ENCODE measurements at places on chromosomes 6 and 20. TPM values are rescaled to one million over a fixed set of nuclear protein-coding genes. Genes with fewer than 3 reads are reported as not detected.
A peak's percentile ranks its signal among the peaks of the same experiment; 100 is the strongest.

Gene MICA
- total RNA-seq, result 12.7 TPM

Gene RFX6
- total RNA-seq, result not detected

Gene PGC
- not detected for total RNA-seq

Gene CALHM6
- 0.97 TPM for total RNA-seq

Gene DLL1
- total RNA-seq, result 6.4 TPM

Gene HEBP2
- 98.9 TPM for total RNA-seq

Gene PAK5
- not detected for total RNA-seq

Gene CRIP3
- 11.2 TPM for total RNA-seq

Gene MOCS1
- total RNA-seq, result 22.1 TPM

Gene POU5F1
- 1.0 TPM for total RNA-seq

Gene HEY2
- total RNA-seq, result 12.3 TPM

Gene CRISP3
- 0.32 TPM for total RNA-seq

GRCh38 chr6:43772681-43773049 is 2.7 kb downstream of the VEGFA start:
- peak; percentile 77 for DNase-seq

DNA sequence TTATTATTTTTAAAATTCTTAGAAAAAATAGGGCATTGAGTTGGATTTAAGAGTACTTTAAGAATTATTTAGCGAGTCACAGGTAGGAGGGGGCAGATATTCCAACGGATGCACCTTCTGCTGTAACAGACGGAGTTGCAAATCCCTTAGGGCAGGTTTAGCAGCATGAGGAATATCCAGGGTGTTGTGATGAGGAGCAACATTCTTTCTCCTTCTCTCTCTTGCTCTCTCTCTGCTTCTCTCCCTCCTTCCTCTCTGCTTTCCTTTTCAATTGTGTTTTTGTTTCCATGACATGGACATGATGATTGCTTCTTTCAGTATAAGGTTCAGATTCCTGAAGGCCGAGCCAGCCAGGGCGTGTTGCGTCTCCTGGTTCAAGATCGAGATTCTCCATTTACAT is 28.9 kb downstream of the CDH26 start:
- no peak for DNase-seq

GRCh38 chr20:45173522-45173921 is 1.2 kb upstream of the PI3 start:
- no peak for DNase-seq

DNA sequence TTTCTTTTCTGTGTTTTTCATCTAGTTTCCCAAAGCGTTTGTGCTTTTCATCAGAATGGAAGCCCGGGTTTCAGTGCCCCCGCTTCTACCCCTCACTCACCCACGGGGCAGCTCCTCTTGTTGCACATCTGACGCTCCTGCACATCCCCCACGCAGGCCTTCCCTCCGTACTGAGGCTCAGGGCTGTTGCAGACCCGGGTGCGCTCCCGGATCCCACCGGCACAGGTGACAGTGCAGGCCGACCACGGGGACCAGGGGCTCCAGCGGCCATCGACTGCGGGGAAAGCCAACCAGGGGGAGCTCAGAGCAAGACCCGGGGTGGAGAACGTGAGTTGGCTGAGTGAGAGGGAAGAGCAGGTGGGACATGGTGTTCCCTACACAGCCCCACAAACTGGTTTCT is 19.0 kb downstream of the THBS2 start:
- no peak for DNase-seq

- DNase-seq, result no peak
Measured at GRCh38 chr6:120587381-120587780, 746.9 kb downstream of the TBC1D32 start.

DNA sequence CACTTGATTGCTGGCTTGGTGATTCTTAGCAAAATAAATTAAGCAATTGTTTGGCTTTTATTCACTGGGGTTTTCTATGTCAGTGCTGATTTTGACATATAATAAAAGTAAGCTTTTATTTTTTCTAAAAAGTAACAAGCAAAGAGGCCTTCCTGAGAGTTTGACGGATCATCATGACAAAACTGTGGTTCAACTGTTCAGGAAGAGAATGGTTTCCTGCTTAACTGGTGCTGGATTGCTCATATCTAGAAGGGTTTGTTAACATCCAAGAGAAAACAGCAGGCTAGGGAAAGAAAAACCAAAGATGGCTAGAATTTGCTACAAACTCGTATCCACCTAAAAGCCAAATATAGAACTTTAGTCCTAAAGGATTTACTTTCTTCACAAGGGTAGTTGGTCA is 21.2 kb downstream of the SERPINB1 start:
- no peak for DNase-seq

DNA sequence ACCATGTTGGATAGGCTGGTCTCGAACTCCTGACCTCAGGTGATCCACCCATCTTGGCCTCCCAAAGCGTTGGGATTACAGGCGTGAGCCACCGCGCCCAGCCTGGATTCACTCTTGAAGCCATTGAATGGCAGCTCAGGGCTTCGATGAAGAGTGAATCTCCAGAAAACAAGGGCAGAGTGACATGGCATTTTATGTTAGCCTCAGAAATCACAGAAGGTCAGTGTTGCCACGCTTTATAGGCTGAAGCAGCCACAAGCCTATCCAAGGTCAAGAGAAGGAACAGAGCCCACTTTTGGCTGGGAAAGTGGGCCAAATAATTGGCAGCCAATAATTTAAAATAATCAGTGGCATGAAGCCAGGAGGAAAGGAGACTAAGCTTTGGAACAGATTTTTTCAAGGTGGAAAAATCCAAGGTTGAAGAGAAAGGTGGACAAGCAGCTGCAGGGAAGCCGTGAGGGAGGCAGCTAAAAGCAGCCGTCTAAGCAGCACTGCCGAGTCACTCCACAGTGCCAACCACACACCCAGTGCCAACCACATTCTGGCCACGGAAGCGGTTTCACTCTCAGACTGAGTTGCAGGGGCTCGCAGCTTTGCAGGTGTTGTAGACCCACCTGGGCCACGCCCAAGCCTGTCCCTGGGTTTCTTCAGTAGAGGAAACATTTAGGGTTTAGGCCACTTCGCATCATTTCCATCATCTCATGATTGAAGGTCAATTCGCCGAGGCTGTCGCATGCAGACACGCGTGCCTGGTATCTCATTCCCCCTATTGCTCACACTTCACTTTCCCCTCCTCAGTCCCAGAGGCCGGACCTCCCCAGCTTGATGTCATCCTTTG is 17.4 kb upstream of the AVP start:
- no peak for DNase-seq

GRCh38 chr6:44086931-44087574 is 40.2 kb downstream of the MRPL14 start:
- DNase-seq, result no peak

GRCh38 chr6:133553652-133554051 is 312.5 kb downstream of the EYA4 start:
- no peak for DNase-seq

DNA sequence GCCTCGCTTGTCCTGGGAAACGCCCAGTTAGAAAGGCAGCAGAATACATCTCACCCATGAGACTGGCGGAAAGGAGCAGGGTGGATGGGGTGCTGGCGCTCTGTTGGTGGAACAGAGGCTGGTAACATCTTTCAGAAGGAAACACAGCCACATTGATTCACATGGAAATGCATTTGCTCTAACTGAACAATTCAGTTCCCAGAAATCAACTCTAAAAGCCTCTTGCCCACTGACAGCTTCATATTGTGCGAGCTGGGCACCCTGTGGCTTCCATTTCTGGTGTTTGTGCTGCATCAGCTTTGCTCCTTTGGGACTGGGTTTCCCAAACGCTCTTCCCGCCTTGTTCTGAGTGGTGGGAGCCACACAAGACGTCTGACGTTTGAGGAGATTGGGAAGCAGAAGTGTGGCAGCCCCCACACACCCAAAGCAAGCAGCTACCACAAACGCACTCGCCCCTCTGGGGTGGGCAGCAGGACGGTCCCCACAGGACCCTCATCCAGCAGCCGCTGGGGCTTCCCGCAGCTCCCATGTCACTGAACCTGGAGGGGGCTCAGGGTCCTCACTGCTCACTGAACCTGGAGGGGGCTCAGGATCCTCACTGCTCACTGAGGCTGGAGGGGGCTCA is 229.5 kb downstream of the ERMARD start:
- peak; percentile 49 for DNase-seq

Measured in cardiac septum (tissue), 1 donor.